ENCODE measurements at places on chromosomes 7 and 10. TPM values are rescaled to one million over a fixed set of nuclear protein-coding genes. Genes with fewer than 3 reads are reported as not detected.

The MINDY3 gene
- 14.0 TPM for total RNA-seq

The AMZ1 gene
- 0.05 TPM for total RNA-seq

The DDC gene
- 1.1 TPM for total RNA-seq

The SYT15 gene
- total RNA-seq: 3.0 TPM

The MKX gene
- not detected for total RNA-seq
